CD8-positive, alpha-beta memory T cell (primary cell): ENCODE measurements at places on chromosomes 5 and 9. TPM values are rescaled to one million over a fixed set of nuclear protein-coding genes. Genes with fewer than 3 reads are reported as not detected.

DNA sequence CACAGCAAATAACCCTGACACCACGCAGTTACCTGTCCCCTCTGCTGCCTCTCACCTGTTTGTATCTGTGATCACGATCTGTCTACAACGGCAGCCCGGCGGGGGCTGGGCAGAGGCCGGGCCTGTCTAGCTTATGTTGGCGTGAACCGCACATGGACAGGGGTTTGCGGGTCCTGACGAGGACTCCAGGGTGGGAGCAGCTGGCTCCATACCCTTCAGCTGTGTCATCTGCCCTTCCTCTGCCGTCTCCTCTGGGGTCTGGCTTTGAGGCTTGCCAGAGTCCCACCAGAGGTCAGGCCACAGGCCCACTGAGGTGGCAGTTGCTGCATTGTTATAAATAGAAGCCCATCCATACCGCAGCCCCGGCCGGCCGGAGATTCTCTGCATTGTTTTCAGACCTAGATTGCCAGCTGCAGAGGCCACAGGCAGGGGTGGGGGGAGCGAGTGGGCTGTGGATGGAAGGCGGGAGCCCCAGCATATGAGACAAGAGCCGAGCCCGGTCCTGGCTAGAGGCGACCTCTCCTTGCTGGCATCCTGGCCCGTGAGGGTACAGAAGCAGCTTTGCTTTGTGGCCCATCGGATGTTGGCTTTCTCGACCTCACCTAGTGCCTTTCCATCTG lies 37.8 kb downstream of the FAM78A start:
- peak overlapping the region; percentile 52 for H3K4me3 ChIP-seq
- H3K36me3 ChIP-seq: peaks cover 6% of the 10 kb centered on the region
- no peaks in the 10 kb centered on the region for H3K27me3 ChIP-seq
- H3K4me1 ChIP-seq: peaks cover 50% of the 10 kb centered on the region

GRCh38 chr5:34826347-34826746 lies 12.6 kb upstream of the TTC23L start:
- no peak overlapping the region for H3K27ac ChIP-seq
- no peaks in the 10 kb centered on the region for H3K36me3 ChIP-seq
- H3K4me1 ChIP-seq: no peaks in the 10 kb centered on the region
- no peak overlapping the region for H3K4me3 ChIP-seq
- no peaks in the 10 kb centered on the region for H3K27me3 ChIP-seq

- H3K4me3 ChIP-seq: no peak overlapping the region
- H3K36me3 ChIP-seq: no peaks in the 10 kb centered on the region
- H3K27me3 ChIP-seq: no peaks in the 10 kb centered on the region
- H3K4me1 ChIP-seq: no peaks in the 10 kb centered on the region
- no peak overlapping the region for H3K27ac ChIP-seq
- DNase-seq: no peak
These were observed 154.1 kb downstream of the MAT2B start for GRCh38 chr5:163659568-163659902.

- H3K4me1 ChIP-seq: no peaks in the 10 kb centered on the region
- H3K4me3 ChIP-seq: no peak overlapping the region
- no peaks in the 10 kb centered on the region for H3K36me3 ChIP-seq
- no peaks in the 10 kb centered on the region for H3K27me3 ChIP-seq
- no peak overlapping the region for H3K27ac ChIP-seq
- DNase-seq: no peak
These were observed 109.5 kb downstream of the RXRA start for GRCh38 chr9:134435550-134436378.

DNA sequence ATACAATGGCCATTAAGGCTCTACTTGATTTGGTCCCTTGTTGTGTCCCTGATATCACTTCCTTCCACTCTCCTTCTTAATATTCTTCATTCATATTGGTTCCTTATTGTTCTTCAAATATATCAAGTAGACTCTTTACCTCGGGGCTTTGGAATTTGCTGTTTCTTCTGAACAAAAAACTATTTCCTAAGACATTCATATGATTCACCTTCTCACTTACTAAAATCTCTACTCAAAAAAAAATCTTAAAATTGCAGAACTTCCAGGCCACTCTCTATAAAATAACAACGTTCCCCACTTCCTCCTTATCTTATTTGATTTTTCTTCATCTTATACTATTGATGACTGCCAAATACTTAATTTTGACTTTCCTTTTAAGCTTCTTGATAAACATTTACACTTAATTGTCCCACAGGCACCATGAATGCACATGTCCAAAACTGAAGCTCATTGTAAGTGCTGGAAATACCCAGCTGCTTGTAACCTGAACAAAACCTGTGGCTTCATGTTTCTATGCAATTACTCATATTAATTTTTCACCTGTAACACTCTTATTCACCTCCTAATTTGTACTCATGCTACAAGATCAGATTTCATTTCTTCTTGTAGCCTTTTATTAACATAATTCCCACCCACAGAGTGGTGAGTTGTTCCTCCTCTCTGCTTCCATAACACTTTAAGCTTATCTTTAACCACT lies 58.4 kb upstream of the NUDT12 start:
- H3K36me3 ChIP-seq: no peaks in the 10 kb centered on the region
- no peak for DNase-seq
- H3K4me3 ChIP-seq: no peak overlapping the region

GRCh38 chr5:77935506-77936364 lies 159.6 kb upstream of the TBCA start:
- no peaks in the 10 kb centered on the region for H3K27me3 ChIP-seq
- no peak overlapping the region for H3K4me3 ChIP-seq
- no peaks in the 10 kb centered on the region for H3K36me3 ChIP-seq
- DNase-seq: no peak
- no peak overlapping the region for H3K27ac ChIP-seq

GRCh38 chr5:157269165-157269671 lies 3.3 kb downstream of the CYFIP2 start:
- H3K4me3 ChIP-seq: peak overlapping the region; percentile 33
- no peaks in the 10 kb centered on the region for H3K27me3 ChIP-seq
- no peak overlapping the region for H3K27ac ChIP-seq
- peaks cover 85% of the 10 kb centered on the region for H3K4me1 ChIP-seq
- no peaks in the 10 kb centered on the region for H3K36me3 ChIP-seq
- DNase-seq: no peak

DNA sequence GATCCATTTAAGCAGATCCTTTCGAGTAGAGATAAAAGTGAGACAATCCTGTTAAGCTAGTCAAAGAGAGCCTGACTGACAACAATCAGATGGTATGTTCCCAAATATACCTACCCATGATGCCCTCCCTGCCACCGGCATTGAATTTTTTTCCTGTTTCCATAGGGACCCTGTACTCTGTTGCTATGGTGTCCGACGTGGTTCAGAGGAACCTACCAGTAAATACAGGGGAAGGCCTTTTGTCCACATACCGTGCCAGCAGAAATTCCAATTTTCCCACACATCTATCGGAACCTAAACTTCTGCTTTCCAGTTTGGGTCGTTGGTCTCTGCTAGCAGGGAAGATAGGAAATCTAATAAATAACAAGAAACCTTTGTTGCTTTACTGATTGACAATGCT lies 64.7 kb downstream of the MEGF10 start:
- no peaks in the 10 kb centered on the region for H3K27me3 ChIP-seq
- no peaks in the 10 kb centered on the region for H3K4me1 ChIP-seq
- H3K36me3 ChIP-seq: no peaks in the 10 kb centered on the region
- no peak overlapping the region for H3K4me3 ChIP-seq

- H3K4me1 ChIP-seq: peaks cover 14% of the 10 kb centered on the region
- DNase-seq: no peak
- peak overlapping the region; percentile 72 for H3K4me3 ChIP-seq
- H3K36me3 ChIP-seq: no peaks in the 10 kb centered on the region
- peak overlapping the region; percentile 76 for H3K27ac ChIP-seq
These were observed 1.1 kb upstream of the SNX24 start for GRCh38 chr5:122844136-122844909.

DNA sequence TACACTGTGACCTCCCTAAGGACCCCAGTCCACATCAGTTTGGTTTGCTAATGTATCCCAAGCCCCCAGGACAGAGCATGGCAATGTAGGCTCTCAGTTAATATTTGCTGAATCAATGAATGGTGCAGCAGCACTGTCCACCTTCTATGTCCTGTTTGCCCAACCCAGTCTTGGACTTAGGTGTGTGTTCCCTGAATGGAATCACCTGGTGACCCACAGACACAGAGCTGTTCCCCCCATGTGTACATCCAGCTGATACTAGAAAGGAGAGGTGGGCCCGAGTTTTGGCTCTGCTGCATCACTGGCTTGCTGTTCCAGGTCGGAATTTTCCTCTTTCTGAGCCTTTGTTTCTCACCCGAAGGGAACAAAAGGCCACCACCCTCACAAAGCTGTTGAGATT lies 180.2 kb downstream of the AOPEP start:
- H3K4me1 ChIP-seq: no peaks in the 10 kb centered on the region
- H3K4me3 ChIP-seq: no peak overlapping the region
- no peak for DNase-seq
- H3K27ac ChIP-seq: no peak overlapping the region

GRCh38 chr9:131674425-131675421 lies 65.2 kb downstream of the RAPGEF1 start:
- no peak overlapping the region for H3K4me3 ChIP-seq
- H3K27me3 ChIP-seq: no peaks in the 10 kb centered on the region
- H3K27ac ChIP-seq: no peak overlapping the region
- DNase-seq: no peak
- H3K36me3 ChIP-seq: no peaks in the 10 kb centered on the region

DNA sequence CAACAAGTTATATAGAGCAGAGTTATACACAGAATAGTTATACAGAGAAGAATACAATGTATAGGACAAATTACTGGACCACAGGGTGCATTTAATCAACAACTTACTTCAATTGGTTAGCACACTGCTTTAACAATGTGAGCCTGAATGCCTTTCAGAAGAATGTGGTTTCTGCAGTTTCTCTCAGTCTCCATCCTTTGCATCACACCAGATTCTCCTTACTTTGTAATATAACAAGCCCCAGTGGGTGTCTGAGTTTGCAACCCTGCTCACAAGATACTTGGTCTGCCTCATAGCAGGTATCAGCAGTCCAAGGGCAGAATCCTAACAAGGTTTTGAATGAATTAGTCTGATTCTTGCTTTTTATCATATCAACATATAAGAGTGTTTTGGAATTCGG lies 114.6 kb downstream of the GABRB2 start:
- H3K4me1 ChIP-seq: no peaks in the 10 kb centered on the region
- DNase-seq: no peak

DNA sequence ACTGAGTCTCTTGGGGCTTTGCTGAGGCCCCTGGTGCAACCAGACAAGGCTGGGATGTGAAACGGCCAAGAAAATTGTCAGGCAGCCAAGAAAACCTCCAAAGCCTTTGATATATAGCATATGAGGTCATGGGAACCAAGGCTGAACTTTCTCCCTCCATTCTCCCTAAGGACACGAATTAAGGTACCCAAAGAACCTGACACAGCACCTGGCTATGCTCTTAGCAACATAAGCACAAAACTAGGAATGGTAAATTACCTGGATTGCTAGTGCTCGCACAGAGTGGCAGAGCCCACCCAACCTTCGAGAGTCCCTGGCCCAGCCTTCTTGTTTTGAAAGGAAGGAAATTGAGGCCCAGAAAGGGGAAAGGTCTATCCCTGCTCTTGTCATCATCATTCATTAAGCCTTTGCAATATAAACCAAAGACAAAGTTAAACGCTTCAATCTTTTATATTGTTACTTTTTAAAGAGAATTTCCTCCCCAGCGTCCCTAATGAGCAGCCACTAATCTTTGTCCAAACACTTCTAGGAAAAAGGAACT lies 220.0 kb upstream of the NR4A3 start:
- no peaks in the 10 kb centered on the region for H3K4me1 ChIP-seq
- no peaks in the 10 kb centered on the region for H3K36me3 ChIP-seq
- no peak for DNase-seq
- H3K4me3 ChIP-seq: no peak overlapping the region

DNA sequence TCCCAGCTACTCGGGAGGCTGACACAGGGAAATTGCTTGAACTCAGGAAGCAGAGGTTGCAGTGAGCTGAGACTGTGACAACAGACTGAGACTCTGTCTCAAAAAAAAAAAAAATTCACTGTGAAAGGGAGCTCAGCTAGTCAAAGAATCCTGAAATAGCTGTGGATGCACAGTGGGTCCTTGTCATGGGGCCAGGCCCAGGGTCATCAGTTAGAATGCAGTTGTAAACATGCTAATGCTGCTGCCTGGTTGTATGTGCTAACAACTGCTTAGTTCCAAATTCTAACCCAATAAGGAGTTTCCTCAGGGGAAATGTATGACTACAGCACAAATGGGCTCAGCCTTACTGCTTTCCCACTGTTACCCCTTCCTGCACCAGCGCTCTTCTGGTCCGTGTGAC lies 84.0 kb downstream of the PALM2AKAP2 start:
- DNase-seq: no peak
- no peaks in the 10 kb centered on the region for H3K4me1 ChIP-seq
- no peak overlapping the region for H3K4me3 ChIP-seq
- no peaks in the 10 kb centered on the region for H3K36me3 ChIP-seq

DNA sequence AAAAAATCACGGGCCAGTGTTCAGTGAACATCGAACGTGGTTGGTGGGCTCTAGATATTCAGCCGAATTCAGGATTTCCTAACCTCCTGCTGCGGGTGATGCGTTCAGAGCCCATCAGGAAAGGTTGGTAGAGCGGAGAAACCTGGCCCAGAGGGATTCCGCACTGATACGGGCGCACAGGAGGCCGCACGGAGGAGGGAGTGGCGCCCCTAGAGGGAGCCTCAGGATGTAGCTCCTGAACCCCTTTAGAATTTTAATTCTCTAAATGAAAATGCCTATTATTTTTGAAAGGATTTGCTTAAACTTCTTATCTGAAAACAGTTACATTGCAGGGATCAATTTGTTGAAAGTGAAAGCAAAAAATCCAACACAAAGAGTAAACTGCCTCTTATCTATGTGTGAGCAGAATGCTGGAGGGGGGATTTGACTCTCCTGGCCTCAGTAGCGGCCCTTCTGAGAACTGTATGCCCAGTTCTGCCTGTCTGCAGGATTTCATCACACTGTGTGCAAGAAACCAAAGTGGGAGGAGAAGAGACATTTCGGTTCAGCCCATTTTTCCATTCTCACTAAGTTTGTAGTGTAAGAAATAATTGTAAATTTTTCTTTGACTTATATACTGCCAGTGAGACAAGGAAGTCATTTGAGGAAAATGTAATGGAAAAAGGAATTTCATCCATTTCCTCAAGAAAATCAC lies 75.9 kb downstream of the TENT4A start:
- H3K27ac ChIP-seq: no peak overlapping the region
- H3K4me3 ChIP-seq: no peak overlapping the region
- no peak for DNase-seq
- H3K27me3 ChIP-seq: peaks cover 7% of the 10 kb centered on the region
- no peaks in the 10 kb centered on the region for H3K4me1 ChIP-seq

The AGXT2 gene
- not detected for total RNA-seq

The PDE6A gene
- not detected for total RNA-seq

The DDX4 gene
- not detected for total RNA-seq

The TRMO gene
- 19.2 TPM for total RNA-seq
